ENCODE measurements at places on chromosomes 3 and 15.

DNA sequence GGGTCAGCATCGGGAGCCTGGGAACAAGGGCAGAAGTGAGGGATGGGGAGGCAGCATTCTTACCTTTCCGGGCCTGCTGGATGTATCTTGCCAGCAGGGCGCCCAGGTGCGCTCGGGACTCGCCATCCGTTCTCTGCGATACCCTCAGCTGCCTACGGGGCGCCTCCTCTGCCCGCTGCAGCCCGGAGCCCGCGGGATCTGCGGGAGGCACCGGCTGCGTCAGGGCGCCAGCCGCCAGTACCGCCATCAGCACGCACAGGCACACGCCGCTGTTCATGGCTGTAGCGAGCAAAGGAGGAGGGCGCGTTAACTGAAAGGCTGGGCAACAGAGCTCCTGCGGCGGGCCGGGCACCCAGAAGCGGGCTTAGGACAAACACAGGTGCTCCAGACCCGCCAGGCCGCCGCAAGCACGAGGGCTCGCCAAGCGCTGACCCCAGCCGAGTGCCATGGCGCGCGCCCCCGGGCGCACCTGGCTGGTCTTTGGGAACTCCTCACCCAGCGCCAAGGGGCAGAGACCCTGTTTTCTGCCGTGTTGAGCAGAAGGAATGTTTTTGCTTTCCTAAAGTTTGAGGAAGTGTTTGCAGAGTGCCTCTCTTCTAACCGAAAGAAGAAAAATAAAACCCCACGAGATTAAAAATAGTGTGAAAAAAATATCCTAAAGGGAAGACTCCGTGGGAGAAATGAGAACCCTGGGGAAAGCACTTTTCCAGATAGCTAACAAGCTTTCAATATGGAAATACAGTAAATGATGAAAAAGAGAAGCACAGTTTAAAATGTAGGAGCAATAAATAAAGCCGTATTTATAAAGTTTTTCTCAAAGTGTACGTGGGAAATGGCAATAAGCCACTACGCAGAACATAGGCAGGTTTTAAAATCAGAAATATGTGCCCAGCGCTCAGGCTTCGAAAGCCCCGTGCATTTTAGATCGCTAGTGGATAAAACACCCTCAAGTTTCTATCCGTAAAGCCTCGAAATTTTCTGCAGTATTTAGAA lies 2.3 kb downstream of the CCK start:
- peak; percentile 68 for DNase-seq

GRCh38 chr3:140770977-140771667 lies 93.3 kb downstream of the TRIM42 start:
- DNase-seq = no peak

DNA sequence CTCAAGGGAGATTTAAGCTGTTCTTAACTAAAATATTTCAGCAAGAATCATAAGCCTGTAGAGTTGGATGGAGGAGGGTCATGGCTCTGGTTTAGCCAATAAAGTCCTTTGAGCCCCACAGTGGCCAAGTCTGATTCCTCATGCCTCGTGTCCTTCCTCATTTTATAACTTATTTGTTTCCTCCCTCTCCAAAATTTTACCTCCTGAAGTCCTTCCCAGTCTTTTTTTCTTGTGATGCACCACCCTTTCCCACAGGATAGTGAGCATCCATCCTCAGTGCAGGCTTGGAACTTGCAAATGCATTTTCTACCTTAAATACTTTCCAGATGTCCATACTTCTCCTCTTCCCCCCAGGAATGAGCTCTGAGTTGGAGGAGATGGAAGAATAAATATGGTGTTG lies 162.7 kb upstream of the AGTR1 start:
- no peak for DNase-seq

DNA sequence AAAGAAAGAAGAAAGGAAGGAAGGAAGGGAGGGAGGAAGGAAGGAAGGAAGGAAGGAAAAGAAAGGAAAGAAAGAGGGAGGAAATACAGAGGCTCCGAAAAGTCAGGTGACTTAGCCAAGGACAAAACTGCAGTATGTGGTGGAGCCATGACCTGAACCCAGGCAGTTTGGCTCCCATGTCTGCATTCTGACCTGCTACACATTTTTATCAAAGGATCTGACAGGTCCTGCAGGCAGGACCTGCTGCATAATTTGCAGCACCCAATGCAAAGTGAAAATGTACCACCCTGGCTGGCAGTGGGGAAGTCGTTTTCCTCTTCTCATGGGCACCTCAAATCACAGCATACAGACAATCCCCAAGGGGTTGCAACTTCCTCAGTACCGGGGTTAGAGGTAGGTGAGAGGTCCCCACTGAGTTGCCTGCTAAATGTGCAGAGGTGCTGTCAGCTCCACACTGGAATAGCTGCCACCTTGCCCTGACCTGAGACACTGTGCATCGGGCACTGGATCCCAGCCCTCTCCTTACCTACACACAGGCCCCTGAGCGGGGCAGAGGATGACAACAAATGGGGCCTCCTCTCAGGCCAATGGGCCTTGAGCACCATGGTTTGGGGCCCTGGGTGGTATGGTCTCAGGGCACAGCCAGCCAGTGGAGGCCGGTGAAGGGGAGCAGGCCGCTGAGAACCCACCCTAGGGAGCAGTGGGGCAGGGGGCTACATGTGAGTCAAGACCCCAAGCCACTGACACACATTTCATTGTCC lies 175.1 kb downstream of the SHQ1 start:
- DNase-seq = no peak

GRCh38 chr3:189001559-189001958 lies 170.2 kb upstream of the TPRG1 start:
- DNase-seq = no peak

GRCh38 chr3:54745843-54746242 lies 182.0 kb downstream of the LRTM1 start:
- no peak for DNase-seq

- no peak for DNase-seq
These were observed 1.4 kb downstream of the PDZRN3 start for GRCh38 chr3:73623346-73623745.

GRCh38 chr3:125067225-125067624 lies 11.4 kb upstream of the HEG1 start:
- peak; percentile 29 for DNase-seq

DNA sequence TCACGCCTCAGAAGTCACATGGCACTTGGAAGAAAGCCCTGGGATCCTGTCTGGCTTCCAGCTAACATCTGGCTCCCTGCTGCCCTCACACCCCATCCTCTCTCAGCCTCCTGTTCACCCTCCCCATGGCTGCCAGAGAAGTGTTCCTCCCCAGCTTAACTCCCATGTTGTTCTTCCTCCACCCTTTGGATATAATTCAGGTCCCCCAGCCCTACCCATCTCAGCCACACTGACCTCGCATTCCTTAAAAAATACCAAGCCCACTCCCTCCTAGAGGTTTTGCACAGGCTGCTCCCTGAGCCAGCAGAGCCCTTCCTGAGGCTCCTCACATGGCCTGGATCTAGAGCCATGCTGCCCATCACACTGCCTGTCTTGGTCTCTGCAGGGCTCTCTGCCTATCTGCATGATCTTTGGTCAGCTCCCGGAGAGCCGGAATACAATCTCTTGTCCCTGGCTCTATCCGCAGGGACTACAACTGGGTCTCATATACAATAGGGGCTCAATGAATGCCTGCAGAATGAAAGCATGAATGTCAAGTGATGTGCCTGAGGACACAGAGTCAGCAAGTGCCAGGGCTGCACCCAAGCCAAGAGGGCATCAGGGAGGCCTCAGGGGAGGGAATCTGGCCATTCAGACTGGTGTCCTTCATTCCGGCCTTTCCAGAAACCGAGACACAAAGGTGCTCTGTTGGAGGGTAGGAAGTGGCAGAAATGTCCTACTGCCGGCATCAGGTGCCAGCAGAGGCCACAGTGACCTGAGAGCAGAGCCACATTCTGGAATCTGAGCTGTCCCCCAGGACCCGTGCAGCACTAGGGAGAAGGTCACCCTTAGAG lies 3.8 kb upstream of the TKT start:
- DNase-seq = no peak

DNA sequence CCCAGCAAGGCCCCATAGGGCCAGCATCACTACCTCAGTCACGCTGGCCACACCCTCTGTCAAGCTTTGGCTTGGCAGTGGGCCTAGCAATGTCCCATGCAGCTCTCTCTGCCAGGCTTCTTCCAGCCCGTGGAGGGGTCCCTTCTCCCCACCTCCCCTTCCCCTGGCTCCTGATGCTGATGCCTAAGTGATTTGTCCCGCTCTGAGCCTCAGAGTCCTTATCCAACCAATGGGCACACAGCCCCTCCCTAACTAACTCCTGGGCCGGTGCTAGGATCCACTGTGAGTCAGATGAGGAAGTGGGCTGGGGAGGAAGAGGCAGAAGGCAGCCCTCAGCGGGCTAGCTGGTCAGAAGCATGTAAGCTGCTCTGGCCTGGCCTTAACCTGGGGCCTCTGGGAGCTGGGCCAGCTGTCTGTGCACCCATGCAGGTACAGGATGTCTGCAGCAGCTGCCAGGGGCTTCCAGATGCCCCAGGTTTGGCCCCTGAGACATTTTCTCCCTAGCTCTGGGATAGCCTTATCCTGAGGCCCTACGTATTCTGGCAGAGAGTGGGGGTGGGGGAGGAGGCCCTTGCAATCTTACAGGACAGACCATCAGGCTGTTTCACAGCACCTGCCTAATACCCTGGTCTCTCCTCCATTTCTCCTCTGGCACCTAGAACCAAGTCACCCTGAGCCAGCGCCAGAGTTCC lies 740 bp upstream of the ZBTB47 start:
- DNase-seq = peak; percentile 35

DNA sequence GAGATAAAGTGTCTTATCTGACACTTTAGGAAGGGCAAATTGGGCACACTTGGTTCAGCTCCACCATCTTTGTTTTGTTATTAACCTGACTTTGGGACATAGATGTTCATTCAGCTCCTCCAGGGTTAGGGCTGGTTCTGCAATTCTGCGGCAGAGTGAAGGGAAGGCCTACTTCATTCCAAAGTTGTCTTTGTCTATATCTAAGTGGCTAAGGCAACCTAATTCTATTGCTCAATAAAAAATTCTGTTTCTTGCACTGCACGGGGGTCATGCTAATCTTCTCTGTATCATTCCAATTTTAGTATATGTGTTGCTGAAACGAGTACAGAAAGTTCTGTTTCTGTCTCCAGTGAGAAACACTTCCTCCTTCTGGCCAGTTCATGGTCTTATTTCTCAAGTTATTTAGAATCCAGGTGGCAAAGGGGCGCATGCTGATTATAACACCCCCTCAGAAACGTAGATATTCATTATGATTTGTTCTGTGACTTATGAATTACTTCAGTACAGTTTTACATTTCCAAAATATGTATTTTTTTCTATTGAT lies 53.5 kb downstream of the PFN2 start:
- DNase-seq = no peak

- no peak for DNase-seq
These were observed 278.0 kb upstream of the TBL1XR1 start for GRCh38 chr3:177475356-177475665.

GRCh38 chr3:52859686-52860423 lies 25.0 kb upstream of the MUSTN1 start:
- no peak for DNase-seq

DNA sequence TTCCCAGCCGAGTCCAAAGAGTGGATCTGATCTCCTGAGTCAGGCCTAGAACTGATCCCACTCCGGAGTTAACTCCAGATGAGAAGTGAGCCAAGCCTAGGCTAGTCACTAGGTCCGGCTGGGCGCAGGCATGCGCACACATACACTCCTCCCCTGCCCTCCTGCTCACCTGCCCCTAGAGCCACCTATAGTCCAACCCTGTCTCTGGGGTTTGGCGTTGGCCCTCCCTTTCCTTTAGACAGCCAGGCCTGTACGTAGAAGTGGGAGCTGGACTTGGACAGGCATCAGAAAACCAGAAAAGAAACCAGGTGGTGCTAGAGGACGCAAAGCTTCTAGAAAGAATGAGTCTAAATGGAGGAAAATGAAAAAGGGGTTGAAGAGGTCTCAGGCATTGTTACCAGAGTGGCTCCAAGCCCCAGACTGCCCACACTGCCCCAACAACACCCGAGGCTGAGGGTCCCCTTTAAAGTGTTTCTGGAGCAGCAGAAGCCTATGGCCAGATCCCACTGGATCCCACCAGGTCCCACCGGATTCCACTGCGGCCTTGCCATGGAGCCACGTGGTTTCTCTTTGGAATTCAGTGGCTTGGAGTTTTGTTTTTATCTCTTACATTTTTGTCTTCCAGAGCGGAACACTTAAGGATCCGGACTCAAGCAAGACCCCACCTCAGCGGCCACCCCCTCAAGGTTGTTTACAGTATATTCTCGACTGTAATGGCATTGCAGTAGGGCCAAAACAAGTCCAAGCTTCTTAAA lies 24.2 kb upstream of the TIMP4 start:
- DNase-seq = no peak

DNA sequence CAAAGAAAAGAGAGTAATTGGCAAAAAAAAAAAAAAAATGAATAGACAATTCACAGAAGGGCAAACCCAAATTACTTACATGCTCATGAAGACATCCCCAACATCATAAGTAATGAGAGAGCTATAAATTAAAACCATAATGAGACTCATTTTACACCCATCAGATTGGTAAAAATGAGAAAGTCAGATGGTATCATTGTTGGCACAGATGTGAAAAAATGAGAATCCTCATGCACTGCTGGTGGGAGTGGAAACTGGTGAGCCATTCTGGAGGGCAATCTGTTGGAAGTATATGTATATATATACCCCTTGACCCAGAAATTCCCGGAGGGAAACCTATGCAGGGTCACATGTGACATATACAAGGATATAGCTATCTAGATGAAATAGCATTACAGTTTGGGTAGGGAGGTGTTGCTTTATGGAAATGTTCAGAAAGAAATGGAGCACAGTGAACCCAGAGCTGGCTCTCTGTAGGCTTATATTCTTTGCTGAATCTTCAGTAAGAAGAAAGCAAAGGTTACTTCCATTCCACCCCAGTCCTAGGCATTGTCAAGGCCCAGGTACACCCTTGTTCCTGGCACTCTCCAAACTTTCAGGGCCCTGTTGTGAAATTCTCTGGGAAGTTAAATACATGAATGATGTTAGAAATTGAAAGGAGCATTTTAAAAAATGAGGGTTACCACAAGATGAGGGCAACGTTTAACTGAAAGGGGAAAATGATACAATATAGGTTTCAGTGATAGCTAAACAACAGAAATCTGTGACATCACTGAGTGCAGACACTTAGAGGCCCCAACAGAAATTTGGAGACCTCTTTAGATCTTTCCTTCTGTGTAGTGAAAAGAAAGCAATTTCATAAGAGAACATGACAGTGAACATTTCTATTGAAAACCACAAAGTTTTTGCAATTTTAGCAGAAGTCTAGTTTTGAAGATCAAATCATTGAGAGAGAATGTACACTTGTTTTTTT lies 132.7 kb upstream of the TPRG1 start:
- DNase-seq = no peak

DNA sequence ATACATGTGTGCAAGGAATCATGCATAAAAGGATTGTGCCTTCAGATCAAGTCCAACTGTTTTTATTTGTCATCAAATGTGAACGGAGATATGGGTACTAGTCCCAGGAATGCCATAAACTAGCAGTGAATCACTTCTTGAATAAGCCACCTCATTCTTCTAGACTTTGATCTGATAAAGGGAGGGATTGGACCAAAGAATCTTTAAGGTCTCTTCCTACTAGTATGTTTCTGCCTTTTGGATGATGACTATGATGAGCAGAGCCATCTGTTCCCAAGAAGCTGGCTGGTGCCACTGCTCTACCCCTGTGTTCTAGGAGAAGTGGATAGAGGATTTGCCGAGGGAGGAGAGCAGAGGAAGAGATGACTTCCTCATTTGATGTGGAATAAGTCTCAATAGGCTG lies 28.8 kb upstream of the UACA start:
- no peak for DNase-seq
